Endothelial cell (in vitro differentiated cells): ENCODE measurements at places on chromosomes 3 and 15.
A peak's percentile ranks its signal among the peaks of the same experiment; 100 is the strongest.

- DNase-seq: no peak
These were observed 412.5 kb downstream of the TBC1D5 start for GRCh38 chr3:17329927-17330326.

- peak; percentile 34 for DNase-seq
These were observed 975 bp upstream of the FOXP1 start for GRCh38 chr3:71584394-71585011.

DNA sequence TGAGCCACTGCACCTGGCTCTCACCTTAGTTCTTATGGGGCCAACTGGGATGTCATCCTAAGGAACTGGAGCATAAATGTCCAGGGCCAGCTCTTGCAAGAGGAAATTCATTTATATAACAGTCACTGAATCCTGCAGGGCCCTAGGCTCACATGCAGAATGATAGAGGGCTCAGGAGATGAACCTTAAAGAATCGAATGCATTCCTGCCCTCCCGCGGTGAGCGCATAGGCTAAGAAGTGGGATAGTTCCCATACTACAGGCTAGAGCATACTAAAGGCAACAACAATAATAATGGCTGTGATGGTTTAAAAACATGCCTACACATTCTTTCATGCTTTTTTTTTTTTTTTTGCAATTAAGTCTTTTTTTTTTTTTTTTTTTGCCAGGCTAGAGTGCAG lies 17.1 kb upstream of the CSRNP1 start:
- no peak for DNase-seq

DNA sequence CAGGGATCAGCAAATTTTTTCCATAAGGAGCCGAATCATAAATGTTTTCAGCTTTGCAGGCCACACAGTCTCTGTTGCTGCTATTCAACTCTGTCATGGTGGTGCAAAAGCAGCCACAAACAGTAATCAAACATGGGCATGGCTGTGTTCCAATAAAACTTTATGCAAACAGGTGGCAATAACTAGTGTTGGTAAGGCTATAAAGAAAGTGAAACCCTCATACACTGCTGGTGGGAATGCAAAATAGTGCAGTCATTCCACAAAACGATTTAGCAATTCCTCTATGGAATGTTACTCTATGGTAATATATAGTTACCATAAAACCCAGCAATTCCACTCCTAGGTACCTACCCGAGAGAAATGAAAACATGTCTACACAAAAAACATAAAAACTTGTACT lies 14.0 kb upstream of the MRPS25 start:
- DNase-seq: no peak

- no peak for DNase-seq
These were observed 5.1 kb downstream of the FAM43A start for GRCh38 chr3:194690501-194691372.

- DNase-seq: no peak
These were observed 527.6 kb downstream of the SOX2 start for GRCh38 chr3:182239316-182239715.

- DNase-seq: no peak
These were observed 53.7 kb upstream of the CSTA start for GRCh38 chr3:122271246-122271898.

GRCh38 chr15:28901987-28902745 lies 16.4 kb downstream of the APBA2 start:
- no peak for DNase-seq

DNA sequence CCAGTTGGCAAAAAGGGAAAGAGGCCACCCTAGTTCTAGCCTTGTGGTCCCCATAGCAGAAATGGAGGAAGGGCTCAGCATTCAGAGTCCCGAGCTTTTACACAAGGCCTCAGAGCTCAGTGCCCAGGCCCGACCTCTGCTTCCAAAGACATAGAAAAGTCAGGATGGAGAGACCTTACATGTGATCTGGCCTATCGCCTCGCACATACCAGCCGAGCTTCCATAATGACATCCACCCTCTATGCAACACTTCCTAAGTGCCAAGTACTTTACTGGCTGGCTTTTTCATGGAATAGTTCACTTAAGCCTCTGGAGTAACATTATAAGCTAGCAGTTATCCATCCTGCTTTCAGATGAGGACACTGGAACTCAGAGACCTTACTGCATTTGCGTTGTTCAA lies 275.9 kb downstream of the FAM43A start:
- DNase-seq: no peak

DNA sequence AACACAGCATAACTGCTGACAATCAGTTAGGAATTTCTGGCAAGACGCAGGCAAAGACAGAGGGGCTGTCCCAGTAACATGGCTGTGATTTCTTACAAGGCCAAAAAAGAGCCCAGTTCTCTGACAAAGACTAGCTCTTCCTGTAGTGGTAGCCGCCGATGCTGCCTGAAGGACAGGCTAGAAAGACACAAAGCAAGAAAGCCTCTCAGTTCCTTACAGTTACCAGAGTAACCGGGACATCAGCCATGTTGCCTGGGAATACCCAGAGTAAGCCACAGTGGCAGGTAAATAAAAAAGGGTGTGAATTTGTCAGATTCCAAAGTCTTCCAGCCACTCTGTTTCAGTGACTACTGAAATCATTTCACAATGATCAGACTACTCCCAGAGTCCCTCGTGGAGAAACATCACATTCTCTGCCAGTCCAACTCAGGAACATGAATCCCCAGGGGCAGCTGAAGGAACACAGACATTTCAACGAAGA lies 493.6 kb upstream of the ADAMTS9 start:
- DNase-seq: no peak

DNA sequence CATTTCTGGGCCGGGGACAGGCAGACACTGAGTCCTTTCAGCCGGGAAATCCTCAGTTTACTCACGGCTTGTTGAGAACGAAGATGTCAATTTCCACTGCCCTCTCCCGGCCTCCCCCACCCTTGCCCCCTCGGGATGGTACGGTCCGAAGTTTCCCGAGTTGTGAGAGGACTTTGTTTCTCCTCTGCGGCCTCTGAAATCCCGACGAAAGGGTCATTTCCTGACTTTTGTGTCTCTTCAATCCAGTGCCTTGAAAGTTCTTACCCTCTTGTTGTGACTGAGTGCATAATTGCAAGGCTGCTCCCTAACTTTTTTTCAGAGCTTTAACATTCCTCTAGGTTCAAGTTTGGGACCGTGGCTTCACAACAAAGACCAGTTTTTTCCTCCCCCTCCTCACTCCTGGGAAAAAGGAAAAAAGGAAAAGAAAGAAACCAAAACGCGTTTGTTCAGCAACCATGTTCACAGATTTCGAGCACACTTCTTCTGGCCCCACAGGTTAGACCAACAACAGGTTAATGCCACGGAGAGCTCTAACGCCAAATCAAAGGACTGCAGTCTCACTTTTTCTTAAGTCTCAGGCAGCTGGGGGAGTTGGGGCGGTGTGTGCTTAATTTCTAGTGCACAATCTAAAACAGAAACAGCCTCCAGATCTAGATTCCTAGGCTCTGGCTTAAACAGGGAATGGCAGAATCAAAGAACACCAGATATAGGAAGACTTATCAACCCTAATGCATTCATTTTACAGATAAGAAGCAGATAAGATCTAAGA lies 138.9 kb downstream of the TMCO5A start:
- DNase-seq: peak; percentile 65

DNA sequence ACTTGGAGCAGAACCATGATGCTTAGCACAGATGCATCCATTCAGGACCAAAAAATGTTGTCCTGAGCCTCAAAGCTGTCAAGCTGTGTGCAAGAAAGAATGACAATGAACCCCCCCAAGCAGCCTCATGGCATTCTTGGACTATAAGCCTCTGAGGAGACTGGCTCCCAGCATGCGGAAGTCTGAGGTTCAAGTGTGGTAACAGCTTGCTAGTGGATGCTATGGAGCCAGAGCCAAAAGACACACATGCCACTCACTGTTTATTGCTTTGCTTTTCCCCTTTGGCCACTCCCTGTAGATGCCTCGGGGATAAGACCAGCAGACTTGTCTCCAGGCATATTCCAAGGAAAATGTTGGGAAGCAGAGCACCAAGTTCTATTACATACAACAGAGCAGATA lies 38.2 kb upstream of the SNRK start:
- no peak for DNase-seq

DNA sequence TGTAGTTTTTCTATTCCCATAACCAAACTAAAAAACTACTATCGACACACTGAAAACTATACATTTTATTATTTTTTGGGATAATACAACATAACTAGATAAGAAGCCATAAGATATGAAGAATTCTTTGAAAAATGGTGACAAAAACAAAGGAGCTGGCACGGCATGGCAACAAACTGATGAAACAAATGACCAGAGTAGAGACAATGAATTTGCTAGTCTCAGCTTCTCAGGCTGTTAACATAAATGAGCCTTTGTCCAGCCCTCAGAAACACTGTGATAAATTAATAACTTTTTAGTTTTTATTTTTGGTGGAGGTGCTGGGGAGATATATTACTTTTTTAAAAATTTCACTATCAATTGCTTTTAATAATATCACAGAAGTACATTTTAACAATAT lies 100.7 kb downstream of the SMARCC1 start:
- DNase-seq: no peak

- DNase-seq: no peak
These were observed 237.5 kb downstream of the P3H2 start for GRCh38 chr3:189883113-189883753.

GRCh38 chr3:88312256-88312655 lies 162.5 kb downstream of the C3orf38 start:
- DNase-seq: no peak

- no peak for DNase-seq
These were observed 77.0 kb downstream of the TRANK1 start for GRCh38 chr3:36867810-36868209.

DNA sequence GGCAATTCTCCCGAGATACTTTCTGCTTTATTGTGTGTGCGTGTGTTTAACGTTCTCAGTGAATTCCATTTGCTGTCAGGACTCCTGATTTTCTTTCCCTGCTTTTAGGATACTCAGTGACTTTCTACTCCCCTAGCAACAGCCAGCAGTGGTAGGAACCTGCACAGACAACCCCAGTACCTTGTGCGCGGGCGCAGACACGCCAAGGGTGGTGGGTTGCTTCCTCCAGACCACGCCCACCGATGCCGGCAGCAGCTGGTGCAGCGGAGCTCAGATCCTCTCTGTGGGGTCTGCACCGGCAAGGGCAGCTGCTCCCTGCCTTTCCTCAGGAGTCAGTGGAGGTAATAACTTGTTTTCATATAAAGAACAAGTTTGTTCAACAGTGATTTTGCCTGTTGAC lies 225.1 kb upstream of the NDN start:
- DNase-seq: peak; percentile 17

GRCh38 chr3:11565072-11565471 lies 78.6 kb downstream of the VGLL4 start:
- no peak for DNase-seq

DNA sequence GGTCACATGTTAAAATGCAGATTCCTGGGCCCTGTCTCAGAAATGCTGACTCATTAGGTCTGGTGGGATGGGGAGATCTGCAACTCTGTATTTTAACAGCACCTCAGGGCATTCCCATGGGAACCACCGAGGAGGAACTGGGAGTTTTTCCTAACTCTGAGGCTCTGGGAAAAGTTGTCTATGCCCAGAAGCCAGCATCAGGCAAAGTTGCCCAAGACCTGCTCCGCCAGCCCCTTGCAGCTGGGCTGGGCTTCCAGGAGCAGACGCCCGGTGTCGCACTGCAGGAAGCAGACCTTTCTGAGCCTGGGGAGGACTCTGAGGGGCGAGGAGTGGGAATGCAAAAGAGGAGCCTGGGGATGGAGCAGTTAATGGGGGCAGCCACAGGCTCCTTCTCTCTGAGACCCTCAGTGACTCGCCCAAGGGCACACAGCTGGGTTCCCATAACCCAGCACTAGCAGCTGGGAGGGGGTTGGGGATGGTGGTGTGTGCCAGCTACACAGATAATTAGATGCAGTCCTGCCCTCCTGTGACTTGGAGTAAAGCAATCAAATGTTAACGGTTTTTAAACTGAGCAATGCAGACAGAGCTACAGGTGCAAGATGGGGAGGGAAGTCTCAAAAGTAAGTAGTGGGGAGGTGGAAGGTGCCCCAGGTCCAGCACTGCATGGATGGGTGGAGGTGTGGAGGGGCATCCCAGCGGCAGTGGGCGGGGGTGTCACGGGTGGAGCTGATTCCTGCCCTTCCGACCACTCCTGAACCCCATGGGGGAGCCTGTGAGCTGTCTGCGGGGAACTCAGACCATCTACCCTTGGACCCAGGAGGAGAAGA lies 100.4 kb downstream of the LSM3 start:
- no peak for DNase-seq

DNA sequence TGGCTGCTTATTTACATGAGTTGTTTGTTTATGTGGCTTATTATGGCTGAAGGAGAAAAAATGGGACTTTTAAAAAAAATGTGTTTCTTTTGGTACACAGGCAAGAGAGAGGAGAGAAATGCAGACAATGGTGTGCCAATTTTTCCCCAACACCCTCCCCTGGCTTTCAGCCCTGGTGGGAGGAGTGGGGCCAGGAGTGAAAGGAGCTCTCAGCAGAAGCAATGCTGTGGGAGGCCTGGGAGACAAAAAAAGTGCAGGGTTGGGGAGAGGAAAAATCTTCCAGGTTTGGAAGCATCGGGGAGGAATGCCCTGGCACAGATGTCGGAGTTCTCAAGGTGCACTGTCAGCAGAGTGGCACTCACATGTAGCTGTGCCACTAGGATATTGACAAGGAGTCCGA lies 117.7 kb upstream of the FOXB1 start:
- no peak for DNase-seq

DNA sequence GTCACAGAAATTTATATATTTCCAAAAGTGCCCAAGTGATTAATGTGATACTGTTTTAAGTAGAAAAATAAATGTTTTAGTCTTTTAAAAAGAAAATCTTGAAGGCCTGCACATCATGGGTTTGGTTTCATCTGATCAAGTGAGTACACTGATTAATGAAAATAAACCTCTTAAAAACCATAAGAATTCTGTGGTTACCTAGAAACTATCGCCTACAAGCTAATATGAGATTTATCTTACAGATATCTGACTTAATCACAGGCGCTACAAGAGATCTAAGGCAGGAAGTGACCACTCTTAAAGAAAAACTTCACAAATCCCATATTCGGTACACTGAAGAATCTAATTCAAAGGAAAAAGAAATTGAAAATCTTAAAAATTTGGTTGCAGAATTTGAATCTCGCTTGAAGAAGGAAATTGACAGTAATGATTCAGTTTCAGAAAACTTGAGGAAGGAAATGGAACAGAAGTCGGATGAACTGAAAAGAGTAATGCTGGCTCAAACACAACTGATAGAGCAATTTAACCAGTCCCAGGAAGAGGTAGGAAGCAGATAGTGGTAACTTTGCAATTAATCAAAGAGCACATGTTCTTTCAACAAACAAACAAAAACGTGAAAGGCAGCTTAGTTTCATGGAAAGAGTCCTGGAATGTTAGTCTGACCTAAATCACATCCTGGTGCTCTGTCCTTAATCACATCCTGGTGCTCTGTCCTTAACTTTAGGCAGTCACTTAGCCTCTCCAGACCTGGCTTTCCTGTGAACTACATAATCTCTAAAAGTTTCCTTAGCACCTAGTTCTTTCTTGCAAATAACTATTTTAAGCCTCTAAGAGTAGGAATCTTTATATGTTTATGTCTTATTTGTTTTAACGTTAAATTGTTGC lies 131.8 kb downstream of the CCNL1 start:
- DNase-seq: no peak
